ENCODE measurements at places on chromosomes 12 and 14.

DNA sequence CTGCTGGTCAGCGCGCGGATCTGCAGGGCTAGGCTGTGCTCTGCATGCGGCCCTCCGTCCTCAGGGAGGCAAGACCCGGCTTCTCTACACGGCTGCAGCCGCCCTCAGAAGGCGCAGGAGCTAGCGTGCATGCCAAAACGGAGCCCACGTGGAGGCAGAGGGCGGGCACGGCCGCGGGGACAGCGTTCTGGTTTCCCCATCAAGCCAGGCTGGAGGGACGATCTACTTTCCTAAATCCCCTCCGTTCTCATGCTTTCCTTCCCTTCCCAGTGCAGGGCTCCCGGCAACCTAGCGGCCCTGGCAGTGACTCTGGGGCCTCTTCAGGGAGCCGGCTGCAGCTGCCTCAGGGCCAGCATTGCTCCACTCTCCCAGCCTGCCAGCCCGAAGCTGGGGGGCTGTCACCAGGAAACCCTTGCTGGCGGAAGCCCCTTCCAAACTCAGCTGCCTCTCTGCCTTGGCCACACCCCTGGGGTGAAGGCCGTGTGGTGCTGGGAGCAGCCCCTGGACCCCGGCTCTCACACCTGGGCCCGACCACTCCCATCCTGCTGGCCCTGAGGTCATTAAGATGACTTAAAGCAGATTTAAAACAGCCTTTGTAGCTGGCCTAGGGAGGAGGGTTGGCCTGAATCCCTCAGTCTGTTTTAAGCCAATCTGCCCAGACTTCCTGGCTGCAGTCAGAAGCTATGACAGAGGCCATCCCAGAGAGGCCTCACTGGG, 9.2 kb upstream of the GOLGA3 start:
- DNase-seq, result no peak

GRCh38 chr14:56294128-56294527, 175.9 kb downstream of the PELI2 start:
- no peak for DNase-seq

GRCh38 chr14:56073799-56074198, 44.4 kb upstream of the PELI2 start:
- no peak for DNase-seq

DNA sequence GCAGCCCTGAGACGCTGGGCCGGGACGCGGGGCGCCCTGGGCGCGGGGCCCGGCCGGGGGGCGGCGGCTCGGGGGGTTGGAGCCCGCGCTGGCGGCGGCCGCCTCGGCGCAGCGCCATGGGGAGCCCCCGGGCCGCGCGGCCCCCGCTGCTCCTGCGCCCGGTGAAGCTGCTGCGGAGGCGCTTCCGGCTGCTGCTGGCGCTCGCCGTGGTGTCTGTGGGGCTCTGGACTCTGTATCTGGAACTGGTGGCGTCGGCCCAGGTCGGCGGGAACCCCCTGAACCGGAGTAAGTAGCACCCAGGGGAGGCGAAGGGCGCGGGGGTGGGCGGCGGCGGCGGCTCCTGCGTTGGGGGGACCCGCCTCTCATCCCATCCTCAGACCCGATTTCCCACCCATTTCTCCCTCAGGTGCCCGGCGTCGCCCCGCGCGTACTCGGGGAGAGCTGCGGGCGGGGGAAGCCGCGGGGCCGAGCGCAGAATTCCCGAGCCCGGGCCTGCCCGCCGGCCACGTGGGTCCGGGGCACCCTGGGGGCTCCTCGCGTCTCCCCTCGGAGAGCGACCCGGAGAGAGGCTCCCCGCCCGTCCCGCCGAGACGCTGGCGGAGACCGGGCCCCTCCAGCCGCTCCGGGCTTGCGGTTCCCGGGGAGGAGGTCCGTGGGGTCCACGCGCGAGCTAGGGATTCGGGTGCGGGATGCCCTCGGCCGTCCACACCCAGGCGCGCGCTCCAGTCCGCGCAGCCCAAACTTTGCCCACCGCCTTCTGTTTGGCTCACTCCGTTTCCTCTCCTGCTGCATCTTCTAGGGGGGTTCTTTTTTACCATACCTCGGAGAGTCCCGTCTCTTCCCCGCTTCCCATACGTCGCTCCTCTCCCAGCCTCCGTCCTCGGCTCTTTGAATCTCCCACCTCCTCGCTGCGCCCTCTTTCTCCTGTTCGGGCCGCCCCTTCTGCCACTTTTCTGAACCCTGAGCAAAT, 807 bp downstream of the B4GALNT3 start:
- DNase-seq, result no peak

DNA sequence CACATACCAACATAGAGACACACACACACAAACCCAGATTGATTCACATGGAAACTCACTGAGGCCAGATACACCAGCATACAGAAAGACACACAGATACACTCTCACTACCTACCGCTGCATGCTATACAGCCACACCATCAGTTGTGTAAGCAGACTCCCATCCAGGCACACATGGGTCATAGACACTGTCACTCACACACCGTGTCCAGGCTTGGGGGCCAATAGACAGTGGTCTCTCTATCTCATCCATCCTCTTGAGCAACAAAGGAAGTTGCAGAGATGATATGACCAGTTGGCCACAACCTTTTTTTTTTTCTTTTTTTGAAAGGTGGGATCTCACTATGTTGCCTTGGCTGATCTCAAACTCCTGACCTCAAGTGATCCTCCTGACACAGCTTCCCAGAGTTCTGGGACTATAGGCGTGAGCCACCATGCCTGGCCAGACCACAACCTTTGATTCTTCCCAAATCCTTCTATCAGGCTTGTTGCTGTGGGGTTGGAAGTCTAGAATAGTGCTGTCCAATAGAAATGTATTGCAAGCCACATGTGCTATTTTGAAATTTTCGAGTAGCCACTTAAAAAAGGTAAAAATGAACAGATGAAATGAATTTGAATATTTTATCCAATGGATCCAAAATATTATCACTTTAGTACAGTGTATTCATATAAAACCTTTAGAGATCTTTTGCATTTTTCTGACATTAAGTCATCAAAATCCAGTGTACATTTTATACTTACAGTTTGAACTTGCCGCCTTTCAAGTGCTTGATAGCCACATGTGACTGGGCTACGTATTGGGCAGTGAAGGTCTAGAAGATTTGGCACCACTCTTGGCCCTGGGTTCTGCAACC, 7.4 kb downstream of the LRP1-AS start:
- no peak for DNase-seq

DNA sequence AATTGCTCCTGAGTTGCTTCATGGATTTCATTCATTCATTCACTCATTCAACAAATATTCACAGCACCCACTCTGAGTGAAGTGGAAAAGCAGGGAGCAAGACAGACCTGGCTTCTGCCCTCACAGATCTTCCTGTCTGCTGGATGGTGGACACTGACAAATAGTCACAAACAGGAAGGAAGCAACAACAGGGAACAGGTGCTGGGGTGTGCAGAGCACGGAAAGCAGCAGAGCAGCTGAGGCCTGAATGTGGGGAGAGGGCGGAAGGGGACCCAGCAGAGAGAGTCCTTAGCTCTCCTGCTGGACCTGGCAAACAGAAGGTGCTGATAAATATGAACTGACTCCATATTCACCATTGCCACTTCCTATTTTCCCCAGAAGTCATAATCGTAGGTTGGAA, 54.4 kb downstream of the SETD3 start:
- no peak for DNase-seq

DNA sequence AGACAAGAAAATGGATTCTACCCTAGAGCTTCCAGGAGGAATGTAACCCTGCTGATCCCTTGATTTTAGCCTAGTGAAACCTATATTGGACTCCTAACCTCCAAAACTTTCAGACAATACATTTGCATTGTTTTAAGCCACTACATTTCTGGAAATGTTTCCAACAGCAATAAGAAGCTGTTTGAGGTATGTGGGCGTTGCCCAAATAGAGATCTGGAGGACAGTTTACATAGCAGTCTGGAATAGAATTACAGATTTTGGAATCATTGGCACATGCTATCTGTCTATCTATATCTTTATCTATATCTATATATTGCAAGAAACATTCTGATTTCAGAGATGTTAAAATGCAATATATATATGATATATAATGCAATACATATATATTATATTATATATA, 42.4 kb upstream of the EGLN3 start:
- DNase-seq, result no peak

DNA sequence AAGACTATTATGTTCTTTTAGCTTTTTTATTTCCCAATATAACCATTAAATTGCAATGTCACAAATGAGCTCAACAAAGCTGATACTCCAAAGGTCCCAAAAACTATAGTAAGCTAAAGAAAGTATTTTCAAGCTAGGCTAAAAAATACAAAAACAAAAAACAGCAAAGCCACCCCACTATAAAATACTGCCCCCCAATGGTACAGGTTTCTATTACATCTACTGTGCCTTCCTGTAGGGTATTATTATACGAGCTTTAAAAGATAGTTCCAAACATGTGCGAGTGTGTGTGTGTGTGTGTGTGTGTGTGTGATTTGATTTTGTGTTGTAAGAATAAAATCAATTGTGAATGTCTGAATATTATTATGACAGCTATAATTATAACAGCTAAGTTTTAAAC, 1.1 kb downstream of the IFNG start:
- DNase-seq, result no peak

GRCh38 chr12:65430571-65431306, 152.3 kb downstream of the MSRB3 start:
- DNase-seq, result no peak

GRCh38 chr12:48936379-48936979, 11.2 kb upstream of the FKBP11 start:
- DNase-seq, result no peak

GRCh38 chr12:101919447-101919846, 42.1 kb downstream of the DRAM1 start:
- no peak for DNase-seq

- no peak for DNase-seq
Observed at GRCh38 chr14:86672080-86672479, 1142.1 kb downstream of the FLRT2 start.

GRCh38 chr14:69997849-69998248, 118.6 kb downstream of the SMOC1 start:
- DNase-seq, result peak; percentile 73

DNA sequence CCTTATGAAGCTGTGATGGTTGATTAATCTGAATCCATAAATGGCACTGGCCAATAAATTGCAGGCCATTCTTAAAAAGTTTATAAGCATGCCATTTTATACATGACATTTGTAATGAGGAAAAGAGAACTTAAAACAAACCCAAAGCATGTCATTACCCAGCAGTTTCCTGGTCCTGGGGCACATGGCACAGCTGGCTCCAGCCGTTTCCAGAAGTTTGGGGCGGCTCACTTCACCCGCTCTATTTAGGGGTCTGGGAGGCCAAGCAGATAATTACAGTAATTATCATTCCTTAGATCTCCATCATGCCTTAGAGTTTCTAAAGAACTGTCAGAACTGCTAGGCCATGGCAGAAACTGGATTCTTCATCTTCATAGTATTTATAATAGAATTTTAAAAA, 6.4 kb downstream of the ADGRD1 start:
- no peak for DNase-seq

GRCh38 chr14:50366589-50366988, 30.1 kb downstream of the CDKL1 start:
- no peak for DNase-seq

DNA sequence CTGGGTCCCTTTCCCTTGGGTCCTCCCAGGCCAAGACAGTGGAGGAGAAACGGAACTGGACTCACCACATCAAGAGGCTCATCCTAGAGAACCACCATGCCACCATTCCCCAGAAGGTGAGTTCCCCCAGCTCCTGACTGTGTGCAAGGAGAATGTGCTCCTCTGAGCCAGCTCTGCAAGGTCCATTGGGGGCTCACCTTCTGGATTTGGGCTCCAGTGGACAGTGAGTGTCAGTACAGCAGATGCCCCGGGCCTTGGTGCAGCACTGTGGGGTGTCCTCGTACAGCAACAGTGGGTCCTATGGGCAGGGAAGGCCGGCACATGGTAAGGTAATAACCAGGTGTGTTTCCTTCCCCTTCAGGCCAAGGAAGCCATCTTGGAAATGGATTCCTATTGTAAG, 27.8 kb downstream of the PLEKHG3 start:
- DNase-seq, result no peak

DNA sequence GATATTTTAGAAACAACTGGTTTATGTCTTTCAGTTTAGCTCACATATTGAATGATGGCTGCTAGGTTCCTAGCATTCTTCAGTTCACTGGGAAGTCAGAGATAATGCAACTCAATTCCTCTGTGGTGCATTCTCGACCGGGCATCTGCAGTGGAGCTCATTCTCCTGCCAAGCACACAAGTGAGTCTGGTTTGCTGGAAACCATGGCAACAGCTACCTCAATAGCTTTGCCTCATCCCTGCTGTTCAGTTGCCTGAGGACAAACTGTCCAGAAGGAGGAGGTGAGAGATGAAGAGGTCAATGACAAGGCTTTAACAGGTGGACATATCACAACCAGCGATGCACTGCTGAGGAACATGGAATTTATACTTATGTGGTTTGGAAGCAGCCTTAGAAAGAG, 816.9 kb downstream of the AACS start:
- DNase-seq, result no peak
